ENCODE measurements at places on chromosomes 5 and 9. TPM values are rescaled to one million over a fixed set of nuclear protein-coding genes. Genes with fewer than 3 reads are reported as not detected.

The GABRB2 gene
- 0.20 TPM for total RNA-seq

The FLT4 gene
- 6.3 TPM for total RNA-seq

The SV2C gene
- total RNA-seq: 0.02 TPM

The NIPAL4 gene
- not detected for total RNA-seq

The PIGO gene
- 23.4 TPM for total RNA-seq

The CHSY3 gene
- total RNA-seq: 0.37 TPM

The SLC25A2 gene
- not detected for total RNA-seq

The TUSC1 gene
- total RNA-seq: not detected

The SPATA6L gene
- total RNA-seq: 0.75 TPM

The HOMER1 gene
- total RNA-seq: 36.0 TPM

The SLC46A2 gene
- not detected for total RNA-seq

The BSPRY gene
- total RNA-seq: 5.1 TPM

The KCNV2 gene
- total RNA-seq: not detected

The PCDHA10 gene
- 10.7 TPM for total RNA-seq

The OLFM1 gene
- 36.8 TPM for total RNA-seq

The NDUFB6 gene
- 60.2 TPM for total RNA-seq

The CYLC2 gene
- not detected for total RNA-seq

The WNK2 gene
- 69.4 TPM for total RNA-seq

The HABP4 gene
- total RNA-seq: 7.5 TPM

The DNLZ gene
- 22.3 TPM for total RNA-seq

The SEC24A gene
- total RNA-seq: 31.4 TPM

The TOR1A gene
- total RNA-seq: 60.1 TPM

The CDKN2A gene
- 0.35 TPM for total RNA-seq

The TTC16 gene
- not detected for total RNA-seq

The IL4 gene
- not detected for total RNA-seq

The OR1K1 gene
- total RNA-seq: not detected

The CDC20B gene
- total RNA-seq: 0.18 TPM

The PLPPR1 gene
- total RNA-seq: 1.8 TPM

The RNF44 gene
- total RNA-seq: 175 TPM

The FAM221B gene
- total RNA-seq: not detected

The DDX31 gene
- 27.6 TPM for total RNA-seq

The PTGDS gene
- total RNA-seq: 4.8 TPM

The CCNI2 gene
- total RNA-seq: 0.57 TPM

The PCAT7 gene
- 4.0 TPM for total RNA-seq

The ADCY2 gene
- 31.3 TPM for total RNA-seq

The CAMK4 gene
- 6.3 TPM for total RNA-seq

The FAM169A gene
- total RNA-seq: 63.1 TPM

The STOML2 gene
- total RNA-seq: 192 TPM

The ZNF346 gene
- total RNA-seq: 22.7 TPM

The WDR31 gene
- 0.72 TPM for total RNA-seq

The COL27A1 gene
- total RNA-seq: 17.5 TPM

The CAVIN4 gene
- 6.8 TPM for total RNA-seq

The ERAP2 gene
- total RNA-seq: not detected

The CACFD1 gene
- total RNA-seq: 20.0 TPM

The RRAGA gene
- total RNA-seq: 53.8 TPM

The SHISAL2B gene
- total RNA-seq: 5.0 TPM

The DRD1 gene
- total RNA-seq: not detected
